ENCODE measurements at places on chromosomes 2 and 18. TPM values are rescaled to one million over a fixed set of nuclear protein-coding genes. Genes with fewer than 3 reads are reported as not detected.

Gene KCNJ13
- total RNA-seq = not detected

DNA sequence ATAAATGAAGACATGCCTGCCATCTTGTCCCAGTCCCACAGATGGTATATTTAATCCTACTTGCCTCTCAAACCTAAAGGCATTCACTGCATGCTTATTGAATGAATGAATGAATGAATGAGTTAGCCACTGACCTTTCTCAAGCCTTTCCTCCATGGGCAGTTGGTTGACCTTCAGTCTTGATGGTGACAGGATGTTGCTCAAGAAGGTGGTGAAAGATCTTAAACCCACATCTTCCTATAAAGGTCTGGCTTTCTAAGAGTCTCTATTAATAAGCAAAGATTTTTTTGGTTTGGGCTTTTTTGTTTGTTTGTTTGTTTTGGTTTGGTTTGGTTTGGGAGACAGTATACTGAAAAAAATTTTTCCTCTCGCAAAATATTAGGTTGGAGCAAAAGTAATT, 41.7 kb downstream of the KIAA2012 start:
- no peak for DNase-seq

DNA sequence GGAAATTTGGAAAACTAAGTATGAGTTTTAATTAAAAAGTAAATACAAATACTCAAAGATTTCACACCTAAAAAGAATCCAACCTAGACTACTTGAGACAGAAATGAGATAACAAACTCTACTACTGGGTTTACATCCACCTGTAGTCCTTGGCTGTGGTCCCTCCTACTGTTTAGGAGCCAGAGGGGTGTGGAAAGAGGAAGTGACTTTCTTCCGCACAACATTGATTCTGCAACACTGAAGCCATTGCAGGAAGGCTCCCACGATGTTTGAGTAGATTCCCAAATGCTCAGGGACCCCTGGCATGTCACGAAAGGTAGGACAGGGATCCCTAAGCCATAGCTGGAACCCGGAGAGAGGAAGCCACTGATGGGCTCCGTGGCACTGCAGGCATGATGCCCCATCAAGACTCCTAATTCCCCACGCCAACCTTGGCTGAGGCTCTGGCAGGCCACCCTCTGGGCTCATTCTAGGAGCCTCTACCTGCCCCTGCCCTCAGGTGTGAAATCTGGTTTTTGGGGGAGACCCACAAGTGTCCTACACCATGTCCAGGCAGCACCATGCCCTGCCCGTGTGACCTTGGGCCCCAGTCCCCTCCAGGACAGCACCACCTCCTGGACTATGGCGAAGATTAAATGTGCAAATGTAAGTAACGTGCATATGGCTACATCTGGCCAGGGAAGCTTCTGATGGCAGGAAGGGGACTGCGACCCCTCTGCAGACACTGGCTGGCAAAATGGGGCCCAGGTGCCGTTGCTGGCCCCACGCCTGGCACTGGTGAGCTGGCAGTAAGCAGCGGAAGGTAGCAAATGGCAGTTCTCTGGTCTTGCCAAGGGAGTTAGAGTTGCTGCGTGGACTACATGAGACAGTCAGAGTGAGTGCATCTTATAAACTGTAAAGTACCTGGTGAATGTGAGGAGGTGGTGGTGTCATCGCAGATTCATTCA, 38.2 kb upstream of the MAL start:
- DNase-seq = peak; percentile 15

GRCh38 chr2:16464641-16465040, 201.0 kb downstream of the CYRIA start:
- DNase-seq = no peak

- no peak for DNase-seq
These were observed 74.5 kb downstream of the AP1S3 start for GRCh38 chr2:223762853-223763252.

Gene TUBA3E
- total RNA-seq = not detected

DNA sequence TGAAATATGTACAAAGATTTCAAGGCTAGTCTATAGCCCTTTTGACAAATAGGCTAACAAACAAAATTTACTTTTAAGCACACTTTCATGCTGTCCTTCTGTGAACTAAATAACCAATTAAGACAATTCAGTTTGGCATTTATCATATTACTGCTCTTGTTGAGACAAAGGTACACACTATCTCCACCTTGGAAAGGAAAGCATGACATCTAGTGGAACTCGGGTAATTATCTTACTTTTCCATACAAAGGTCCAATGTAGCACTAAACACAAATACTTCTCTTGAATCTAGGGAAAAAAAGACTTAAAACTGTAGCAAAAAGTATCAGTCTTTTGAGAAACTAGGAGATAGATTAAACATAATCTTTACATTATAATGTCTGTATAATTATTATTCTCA, 125.0 kb upstream of the CD226 start:
- DNase-seq = no peak

DNA sequence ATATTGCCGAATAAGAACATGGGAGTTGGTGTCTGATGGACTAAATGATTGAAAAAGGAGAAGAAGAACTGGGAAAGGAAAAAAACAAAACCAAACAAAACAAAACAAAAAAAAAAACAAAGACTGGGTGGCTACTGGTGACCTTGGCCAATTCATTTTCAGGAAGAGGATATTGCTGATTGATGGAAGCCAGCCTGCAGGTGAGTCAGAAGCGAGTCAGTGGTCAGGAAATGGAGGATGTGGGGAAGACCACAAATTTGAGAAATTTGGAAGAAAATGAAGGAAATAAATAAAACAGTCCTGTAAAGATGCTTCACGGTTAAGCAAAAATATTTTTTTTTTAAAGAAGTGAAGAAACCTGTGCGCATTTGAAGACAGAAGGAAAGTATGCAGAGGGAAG, 296.9 kb downstream of the ZNF521 start:
- DNase-seq = no peak

DNA sequence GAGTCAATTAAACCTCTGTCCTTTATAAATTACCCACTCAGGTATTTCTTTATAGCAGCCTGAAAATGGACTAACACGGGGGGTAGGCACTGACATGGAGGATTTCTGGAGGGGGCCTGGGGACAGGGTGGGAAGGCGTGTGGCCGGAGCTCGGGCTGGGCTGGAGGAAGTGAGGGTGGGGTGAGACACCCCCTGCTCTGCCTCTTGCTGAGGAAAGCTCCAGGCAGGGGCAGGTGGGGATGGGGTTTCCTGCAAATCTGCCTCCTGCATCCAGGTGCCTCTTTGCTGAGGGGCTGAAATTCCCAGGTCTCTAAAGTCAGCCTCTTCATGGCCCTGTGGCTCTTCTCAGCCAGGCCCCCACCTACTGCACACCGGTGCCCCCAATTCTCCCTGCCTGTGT, 25.7 kb upstream of the OTOS start:
- DNase-seq = no peak

Gene DSC1
- not detected for total RNA-seq

GRCh38 chr2:237931205-237931721, 35.6 kb upstream of the UBE2F start:
- no peak for DNase-seq

Gene CCDC74B
- 0.47 TPM for total RNA-seq
